ENCODE measurements at places on chromosomes 2 and 18.
A peak's percentile ranks its signal among the peaks of the same experiment; 100 is the strongest.

DNA sequence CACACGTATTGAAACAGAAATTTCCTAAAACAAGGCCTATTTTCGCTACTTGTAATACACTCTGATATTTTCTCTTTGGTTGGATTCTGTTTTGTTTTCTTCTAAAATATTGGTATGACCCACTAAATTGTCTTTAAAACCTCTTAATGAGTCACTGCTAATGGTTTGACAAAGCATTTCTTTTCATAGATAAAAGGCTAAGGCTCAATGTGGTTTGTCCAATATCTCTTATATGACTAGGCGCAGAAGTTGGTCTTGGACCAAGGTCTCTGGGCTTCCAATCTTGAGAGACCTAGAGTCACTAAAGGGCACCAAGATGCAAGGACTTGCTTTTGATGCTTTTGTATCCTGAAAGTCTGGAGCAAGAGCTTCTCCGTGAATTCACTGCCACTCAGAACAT lies 498.2 kb upstream of the TCF4 start:
- no peak for DNase-seq

DNA sequence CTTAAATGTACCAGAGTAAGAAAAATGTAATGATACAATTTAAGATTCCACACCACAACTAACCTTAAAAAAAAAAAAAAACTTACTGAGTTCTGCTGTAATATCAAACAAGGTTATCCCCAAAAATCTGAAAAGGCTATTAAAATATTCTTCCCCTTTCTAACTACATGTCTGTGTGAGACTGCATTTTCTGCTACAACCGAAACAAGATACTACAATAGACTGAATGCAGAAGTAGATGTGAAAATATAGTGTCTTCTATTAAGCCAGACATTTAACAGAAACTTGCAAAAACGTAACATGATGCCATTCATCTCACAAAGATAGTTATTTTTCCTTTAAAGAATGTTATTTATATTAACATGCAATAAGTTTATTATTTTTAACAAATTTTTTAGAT lies 16.2 kb downstream of the SS18 start:
- DNase-seq = no peak

DNA sequence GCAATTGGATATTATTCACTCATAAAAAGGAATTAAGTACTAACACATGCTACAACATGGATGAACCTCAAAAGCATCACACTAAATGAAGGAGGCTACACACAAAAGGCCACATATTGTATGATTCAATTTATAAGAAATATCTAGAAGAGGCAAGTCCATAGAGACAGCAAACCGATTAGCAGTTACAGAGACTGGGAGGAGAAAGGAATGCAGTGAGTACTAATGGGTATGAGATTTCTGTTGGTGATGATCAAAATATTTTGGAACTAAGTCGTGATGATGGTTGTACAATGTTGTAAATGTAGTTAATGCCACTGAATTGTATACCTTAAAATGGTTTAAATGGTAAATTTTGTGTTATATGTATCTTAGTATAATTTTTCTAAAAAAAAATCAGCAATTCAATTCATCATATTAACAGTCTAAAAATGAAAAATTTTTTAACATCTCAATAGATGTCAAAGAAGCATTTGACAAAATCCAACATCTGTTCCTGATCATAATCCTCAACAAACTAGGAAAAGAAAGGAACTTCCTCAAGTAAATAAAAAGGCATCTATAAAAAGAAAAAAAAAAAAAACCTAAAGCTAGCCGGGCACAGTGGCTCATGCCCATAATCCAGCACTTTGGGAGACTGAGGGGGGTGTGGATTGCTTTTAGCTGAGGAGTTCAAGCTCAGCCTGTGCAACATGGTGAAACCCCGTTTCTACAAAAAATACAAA lies 98.1 kb downstream of the TGIF1 start:
- DNase-seq = no peak

GRCh38 chr2:78614726-78615125 lies 410.8 kb upstream of the REG3G start:
- no peak for DNase-seq

GRCh38 chr2:206160125-206160806 lies 571 bp downstream of the EEF1B2 start:
- DNase-seq = peak; percentile 29

DNA sequence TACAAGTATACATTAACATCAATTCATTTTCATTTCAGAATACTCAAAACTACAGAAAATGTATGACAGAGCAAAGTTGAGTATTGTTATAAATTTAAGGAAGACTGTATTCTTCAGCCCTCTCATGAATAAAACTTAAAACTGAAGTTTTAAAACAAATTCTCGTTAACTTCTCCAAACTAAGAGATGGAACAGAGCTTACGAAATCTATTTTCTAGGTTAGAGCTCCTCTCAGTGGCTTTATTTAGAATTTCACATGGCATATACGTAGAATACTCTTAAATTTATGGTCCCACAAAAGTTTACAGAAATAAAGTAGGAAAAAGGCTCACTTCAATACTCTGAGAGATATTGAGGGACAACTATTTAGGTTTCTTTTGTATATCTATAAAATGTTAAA lies 612.1 kb downstream of the KCNJ3 start:
- peak; percentile 41 for DNase-seq

DNA sequence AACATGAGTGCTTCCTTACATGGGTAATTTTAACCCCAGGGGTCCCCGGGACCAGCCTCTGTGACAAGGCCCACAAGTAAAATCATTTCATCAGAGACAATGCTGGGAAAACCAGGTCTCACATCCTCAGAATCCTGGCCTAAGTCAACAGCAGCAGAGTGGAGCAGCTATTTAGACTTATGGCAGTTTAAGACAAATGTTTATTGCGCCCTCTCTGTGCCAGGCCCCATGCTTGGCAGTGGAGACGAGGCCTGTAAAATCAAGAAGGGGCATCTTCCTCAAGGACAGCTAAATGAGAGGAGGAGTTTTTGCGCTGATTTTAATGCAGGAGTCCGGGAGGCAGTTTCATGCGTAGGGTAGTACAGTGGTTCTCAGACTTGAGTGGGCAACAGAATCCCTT lies 56.0 kb upstream of the ACAA2 start:
- no peak for DNase-seq

DNA sequence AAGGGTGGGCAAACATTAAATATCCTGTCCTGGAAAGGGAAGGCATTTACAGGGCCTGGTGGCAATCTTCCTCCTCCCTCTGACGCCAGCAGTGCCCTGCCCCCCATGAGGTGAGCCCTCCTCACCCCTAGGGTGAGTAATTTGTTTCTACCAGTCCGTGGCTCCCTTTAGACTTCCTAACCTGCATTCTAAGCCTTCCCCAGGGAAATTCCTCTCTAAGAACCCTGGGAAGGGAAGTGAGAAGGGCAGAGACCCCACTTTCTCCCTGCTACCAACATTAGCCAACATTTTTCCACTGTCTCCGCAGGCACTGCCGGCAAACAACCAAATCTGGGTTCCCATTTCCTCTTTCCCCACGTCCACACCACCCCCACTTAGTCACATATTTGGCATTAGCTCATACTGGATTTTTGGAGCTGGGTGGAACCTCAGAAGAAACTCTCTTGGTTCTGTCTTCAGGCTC lies 69.3 kb downstream of the NRP2 start:
- no peak for DNase-seq

DNA sequence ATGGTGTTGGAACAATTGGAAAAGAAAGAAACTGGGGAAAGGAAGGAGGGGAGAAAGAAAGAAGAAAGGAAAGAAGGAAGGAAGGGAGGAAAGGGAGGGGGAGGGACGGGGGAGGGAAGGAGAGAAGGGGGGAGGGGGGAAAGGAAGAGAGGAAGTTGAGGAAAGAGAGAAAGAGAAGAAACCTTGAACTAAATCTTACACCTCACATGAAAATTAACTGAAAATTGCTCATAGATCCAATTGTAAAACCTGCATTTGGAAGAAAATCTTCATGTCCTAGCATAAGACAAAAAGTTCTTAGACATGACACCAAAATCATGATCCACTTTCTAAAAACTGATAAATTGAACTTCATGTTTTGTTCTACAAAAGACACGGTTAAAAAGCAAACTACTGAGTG lies 163.8 kb downstream of the EXOC6B start:
- no peak for DNase-seq

GRCh38 chr2:100344433-100344832 lies 22.1 kb upstream of the LONRF2 start:
- DNase-seq = no peak

DNA sequence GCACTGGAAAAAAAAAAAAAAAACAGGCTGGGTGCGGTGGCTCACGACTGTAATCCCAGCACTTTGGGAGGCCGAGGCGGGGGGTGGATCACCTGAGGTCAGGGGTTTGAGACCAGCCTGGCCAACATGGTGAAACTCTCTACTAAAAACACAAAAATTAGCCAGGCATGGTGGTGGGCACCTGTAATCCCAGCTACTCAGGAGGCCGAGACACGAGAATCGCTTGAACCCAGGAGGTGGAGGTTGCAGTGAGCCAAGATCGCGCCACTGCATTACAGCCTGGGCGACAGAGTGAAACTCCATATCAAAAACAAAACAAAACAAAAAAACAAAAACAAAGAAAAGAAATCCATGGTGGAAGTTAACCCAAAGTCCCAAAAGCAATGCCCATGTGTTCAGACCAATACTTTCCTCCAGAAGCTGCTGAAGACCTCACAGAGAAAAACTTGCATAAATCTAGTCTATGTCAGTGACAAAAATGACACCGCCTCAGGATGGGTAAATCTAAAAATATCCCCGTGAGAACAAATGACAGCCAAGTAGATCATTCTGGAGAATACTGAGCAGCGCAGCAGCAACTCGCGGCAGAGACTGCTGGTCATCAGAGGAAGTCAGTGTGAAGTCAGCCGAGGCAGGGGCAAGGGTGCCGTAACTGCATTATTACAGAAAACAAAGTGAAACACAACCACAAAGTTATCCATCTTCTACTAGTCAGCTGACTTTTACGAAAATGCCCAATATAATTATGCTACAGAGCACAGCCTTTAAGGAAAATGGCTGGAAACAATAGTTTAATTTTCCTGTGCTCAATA lies 41.0 kb downstream of the LPIN2 start:
- DNase-seq = no peak

- DNase-seq = no peak
These were observed 21.1 kb downstream of the INPP5D start for GRCh38 chr2:233081232-233081730.

- no peak for DNase-seq
These were observed 259.4 kb upstream of the GULP1 start for GRCh38 chr2:188032306-188032705.
